Left hindlimb (tissue), 1 donor: ENCODE measurements at places on chromosomes 1 and 21.

- peak; percentile 31 for DNase-seq
Measured at GRCh38 chr1:7784492-7785071, 491 bp downstream of the PER3 start.

DNA sequence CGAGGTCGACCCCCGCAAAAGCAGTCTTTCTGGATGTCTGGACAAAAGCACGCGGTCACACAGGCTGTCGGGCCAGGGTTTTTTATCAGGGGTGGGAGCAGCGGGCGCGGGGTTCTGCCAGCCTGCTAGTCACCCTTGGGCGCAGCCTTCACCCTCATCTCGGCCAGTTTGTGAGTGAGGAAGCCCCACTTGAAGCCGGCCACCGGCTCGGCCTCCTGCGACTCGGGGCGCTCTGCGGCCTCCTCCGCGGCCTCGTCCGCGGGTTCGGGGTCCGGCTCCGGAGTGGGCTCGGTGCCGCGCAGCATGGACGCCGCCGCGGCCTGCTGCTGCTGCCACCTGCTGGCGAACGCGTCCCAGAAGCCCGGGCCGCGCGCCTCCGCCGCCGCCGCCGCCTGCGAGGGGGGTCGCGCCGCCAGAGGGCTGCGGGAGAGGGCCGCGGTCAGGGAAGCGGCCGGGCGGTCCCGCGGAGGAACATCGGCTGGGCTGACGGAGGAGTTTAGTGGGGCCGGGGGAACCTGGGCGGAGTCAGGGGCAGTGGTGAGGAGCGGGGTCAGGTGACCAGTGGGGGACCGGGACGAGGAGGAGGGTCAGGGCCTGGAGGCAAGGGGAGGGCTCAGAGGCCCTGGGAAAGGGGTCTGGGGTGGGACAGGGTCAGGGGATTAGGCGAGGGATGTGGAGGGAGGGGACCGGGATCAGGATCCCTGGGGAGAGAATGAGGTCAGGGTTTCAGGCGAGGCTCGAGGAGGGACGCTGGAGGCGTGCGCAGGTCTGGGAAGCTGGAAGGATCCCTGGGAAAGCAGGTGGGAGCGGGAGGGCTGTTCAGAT is 4.5 kb downstream of the C1orf232 start:
- DNase-seq, result no peak

DNA sequence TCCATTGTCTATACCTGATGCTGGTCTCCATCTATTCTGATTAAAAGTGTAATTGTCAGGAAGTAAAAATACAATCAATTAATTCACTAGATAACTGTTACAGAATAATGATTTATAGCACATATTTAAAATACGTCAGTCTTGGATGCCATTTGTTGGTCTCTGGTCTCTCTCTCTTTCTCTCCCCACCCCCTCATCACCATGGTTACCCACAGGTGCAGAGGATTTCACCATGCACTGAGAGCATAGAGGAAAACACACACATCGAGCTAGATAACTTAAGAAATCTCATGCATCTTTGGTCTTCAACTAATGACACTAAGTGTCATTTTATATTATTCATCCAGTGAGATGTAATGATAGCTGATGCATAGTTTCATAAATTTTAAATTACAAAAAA is 33.4 kb downstream of the LRRC53 start:
- no peak for DNase-seq

DNA sequence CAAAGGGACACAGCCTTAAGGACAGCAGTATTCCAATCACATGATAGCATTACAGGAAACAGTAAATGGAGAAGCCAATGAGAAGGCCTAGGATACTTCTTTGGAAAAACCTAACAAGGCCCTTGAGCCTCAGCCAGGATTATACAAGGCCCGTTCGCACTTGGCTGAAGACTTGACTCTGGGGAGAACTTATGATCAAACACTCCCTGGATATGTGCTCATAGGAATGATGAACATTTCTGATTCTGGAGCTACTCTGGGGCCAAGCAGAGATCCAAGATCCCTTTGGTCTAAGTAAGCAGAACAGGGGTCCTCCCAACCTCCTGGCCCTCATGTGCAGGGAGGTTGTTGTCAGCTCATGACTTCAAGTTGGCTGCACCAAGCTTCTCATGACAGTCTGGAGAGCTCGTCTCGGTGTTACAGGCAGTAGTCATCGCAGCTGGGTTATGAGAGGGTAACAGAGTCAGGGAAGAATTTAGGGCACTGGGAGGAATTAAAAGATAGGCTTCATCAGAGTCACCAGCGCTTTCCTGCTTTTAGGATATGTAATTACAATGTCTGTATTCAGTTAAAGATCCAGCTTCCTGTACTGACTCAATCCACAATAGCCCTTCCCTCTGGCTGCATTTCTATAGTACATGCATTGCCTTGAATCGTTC is 92.5 kb upstream of the IRF2BP2 start:
- DNase-seq, result peak; percentile 80

DNA sequence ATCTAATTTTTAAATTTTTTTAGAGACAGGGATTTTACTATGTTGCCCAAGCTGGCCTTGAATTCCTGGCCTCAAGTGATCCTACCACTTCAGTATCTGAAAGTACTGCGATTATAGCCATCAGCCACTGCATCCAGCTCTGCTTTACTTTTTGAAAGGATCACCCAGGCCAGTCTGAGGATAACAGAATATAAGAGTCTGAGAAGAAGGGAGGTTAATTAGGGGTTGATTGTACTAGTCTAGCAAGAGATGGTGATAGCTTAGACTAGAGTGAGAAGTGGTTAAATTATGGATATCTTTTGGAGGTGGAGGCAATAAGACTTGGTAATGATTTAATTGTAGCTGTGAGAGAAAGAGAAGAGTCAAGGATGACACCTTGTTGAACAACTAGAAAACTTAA is 32.2 kb downstream of the PHACTR4 start:
- no peak for DNase-seq

DNA sequence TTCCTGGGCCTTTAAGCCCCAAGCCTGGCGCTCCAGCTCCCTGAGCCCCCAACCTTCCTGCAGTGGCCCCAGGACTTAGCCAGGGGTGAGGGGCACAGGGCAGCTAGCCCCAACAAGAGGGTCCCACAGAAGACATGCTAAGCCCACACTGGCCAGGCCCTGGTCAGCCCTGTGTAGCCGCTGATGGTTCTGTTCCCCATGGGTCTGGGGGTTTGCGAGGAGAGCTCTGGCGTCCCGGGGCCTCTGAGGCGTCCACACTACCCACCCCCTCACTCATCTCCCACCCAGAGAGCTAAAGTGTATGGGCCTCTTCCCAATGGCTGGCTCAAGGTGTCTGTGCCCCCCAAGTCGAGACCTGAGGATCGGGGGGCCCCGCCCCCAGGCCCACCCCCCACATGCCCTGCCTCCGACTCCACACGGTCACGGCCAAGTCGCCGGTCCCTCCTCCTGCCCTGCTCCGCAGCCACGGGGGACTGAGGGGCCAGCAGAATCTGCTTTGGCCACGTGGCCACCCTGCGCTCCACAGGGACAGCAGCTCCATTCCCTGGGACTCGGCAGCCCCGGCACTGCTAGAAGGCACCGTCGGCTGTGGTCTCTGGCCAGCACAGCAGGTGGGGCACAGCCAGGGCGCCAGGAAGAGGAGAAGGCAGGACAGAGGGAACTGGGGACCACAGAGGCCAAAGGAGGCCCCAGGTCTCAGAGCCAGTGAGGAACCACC is 7.8 kb downstream of the TNFRSF18 start:
- DNase-seq, result peak; percentile 20

GRCh38 chr1:200374569-200375295 is 35.1 kb downstream of the ZNF281 start:
- no peak for DNase-seq

DNA sequence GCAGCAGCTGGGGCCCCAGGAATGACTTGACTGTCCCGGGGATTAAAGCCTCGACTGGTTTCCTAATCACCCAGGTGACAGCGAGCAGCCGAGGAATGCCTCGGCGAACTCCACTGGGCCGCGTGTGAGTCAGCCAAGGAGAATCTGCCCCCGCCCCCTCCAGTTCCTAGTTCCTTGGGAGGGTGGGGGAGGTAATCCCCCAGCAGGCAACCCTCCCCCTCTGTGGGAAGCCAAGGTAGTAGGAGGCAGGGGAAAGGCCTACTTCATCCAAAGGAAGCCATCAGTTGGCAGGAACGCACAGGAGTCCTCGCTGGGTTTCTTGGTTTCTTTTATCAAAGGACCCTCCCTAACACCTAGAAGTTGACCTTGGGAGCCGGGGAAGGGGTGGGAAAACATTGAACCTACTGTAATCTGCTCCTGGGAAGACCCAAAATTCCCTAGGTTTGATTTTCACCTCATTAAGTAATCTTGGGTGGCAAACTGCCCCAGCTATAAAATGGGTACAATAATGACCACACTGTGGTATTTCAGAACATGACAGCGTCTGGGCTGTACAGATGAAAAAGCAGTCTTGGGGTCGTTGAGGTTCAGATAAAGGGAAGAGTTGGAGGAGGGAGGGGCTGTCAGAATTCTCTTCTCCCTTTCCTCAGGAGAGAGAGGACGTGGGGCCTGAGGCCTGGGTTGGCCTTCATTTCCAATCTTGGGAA is 1.4 kb downstream of the TENT5B start:
- no peak for DNase-seq

GRCh38 chr1:58739856-58740466 is 40.1 kb upstream of the MYSM1 start:
- DNase-seq, result no peak
